ENCODE measurements at places on chromosomes 3 and 15.

DNA sequence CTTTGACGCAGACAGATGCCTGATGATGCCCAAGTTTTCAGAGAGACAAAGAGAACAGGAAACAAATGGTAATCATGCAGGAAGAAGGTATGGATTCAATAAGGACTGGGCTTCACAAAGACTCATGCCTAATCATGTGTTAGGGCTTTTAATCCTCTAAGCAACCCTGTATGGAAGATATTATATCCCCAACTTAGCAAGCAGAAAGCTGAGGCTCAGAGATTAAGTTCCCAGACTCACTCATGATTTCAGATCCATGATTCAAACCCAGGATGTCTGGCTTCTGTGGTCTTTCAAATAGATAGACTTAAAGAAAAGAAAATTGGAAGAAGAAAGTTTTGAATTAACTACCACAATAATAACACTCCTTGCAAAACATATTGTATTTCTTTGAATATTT lies 4.1 kb upstream of the CLASP2 start:
- DNase-seq, result no peak

DNA sequence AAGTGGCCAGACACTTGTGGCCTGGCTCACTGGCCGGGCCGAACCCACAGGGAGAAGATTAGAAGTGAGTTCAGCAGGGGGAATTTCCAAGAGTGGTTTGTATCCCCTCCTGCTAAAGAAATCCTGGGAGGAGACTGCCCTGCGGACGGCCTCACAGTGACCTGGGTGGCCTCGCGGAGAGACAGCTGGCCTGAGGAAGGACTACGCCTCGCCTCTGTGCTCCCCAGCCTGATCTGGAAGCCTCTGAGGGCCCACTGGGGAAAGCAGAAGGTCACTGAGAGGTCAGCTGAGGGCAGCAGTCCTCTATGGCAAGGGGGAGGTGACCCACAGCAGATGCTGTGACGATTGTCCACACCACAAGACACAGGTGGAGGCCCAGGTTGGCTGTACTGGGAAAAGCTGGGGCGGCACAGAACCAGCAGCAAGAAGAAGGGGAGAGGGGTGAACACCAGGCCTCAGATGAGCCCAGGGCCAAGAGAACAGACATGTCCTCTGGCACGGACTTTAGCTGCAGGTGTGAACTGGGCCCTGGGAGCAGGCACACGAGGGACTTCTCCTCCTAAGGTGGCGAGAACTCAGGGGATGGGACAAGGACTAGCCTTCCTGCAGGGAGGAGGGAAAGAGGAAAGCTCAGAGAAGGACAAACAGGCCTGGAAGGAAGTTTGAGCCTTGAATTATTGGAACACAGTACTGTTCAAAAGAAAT lies 37.2 kb upstream of the DLG1 start:
- DNase-seq, result no peak

DNA sequence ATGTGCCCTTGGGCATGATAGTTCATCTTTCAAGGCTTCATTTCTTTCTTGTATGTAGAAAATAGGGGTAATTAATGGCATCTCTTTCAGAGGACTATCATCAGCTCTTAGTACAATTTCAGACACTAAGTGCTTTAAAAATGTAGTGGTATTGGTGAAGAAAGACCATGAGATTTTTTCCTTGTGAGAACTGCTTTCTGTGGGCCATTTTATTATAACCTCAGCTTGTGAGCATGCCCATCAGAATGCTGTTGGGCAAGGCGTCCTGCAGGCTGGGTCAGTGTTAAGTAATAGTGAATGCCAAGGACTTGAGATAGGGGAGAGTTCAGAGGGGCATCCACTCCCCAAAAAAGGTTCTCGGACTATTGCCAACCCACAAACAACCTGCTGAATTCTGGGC lies 187.9 kb downstream of the GHSR start:
- no peak for DNase-seq

DNA sequence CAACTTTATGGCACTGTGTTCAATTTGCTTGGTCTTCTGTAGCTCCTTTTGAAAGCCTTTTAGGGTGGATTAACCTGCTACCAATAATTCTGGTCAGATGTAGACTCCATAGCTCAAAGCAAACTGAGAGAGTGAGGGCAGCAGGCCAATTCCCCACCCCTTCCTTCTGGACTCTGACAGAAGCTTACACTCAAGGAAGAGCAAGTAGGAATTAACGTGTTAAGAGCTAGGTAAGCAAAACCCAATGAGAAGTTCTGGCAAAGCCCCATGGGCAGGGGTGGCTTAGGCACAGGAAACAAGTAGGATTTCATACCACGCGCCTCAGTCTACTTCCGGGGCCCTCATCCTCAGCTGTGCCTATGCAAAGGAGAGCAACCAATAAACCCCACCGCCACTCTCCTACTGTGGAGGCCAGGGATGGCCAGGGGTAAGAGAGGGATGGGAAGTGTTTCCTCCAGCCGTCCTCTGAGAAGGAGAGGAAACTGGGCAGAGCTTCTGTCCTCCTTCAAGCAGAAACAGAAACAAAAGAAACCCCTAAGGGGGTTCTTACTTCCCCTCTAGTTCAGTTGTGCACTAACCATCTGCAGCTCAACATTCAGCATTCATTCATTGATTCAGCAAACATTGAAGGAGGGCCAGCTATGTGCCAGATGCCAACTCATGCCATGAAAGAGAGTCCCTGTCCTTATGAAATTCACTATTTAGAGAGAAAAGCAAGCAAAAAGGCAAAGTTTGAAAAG lies 12.6 kb downstream of the CCR5 start:
- no peak for DNase-seq

DNA sequence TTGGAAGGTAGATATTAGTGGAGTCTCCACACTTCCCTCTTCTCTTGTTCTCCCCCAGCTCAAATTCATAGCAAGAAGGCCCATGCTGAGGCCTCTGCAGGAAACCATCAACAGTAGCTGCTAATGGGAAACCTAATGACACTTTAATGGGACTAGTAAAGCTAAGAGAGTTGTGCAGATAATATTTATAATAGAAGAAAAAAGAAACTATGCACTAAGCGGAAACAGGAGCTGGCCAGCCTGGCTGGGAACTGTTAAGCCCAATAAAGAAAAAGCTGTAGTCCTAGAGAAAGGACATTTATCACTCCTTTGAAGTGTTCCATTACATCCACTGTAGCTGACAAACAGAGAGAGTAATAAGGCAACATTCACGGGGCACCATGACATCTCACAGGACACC lies 229.6 kb downstream of the IGSF11 start:
- DNase-seq, result no peak

DNA sequence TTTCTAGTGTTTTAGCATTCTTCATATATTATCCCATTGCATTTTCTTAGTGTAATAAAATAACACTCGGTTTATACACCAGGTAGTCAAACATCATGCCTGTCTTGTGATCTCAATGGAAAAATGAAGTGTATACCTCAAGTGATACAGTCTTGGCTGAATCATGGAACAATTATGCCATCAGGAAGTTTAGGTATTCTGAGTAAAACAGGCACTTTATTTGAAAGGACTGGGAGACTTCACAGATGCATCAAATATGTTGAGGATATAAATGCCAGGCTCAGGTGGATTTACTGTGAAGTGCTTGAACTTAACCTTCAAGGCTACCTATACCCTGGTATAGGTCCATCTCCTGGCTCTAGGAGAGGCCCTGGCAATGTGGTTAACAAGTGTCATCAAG lies 8.5 kb downstream of the TGFBR2 start:
- DNase-seq, result no peak

GRCh38 chr3:156837115-156837514 lies 11.0 kb downstream of the LEKR1 start:
- DNase-seq, result no peak

DNA sequence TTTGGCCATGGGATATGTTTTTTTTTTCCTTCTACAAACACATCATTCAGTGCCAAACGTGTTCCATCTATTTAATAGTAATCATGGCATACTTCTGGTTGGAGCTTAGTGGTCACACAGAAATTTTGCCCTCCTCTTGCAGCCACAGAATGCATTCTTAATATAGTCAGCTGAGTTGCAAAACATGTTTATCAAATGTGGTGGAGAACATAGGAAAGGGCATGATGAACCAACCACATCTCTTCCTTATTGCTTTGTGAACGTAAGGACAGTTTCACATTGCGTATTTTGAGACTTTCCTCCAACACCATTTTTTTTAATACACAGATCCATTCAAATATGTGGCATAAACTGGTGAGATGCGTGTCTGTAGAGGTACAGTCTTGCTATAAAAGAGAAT lies 106.8 kb downstream of the BBX start:
- no peak for DNase-seq

Measured in NCI-H1930 (cell line).